Stimulated activated CD4-positive, alpha-beta T cell treated with anti-CD3 and anti-CD28 coated beads, Interleukin-12 subunit alpha, Interleukin-12 subunit beta, amount 100 ng/mL, for 24 hours (primary cell): ENCODE measurements at places on chromosomes 1 and 21.
A peak's percentile ranks its signal among the peaks of the same experiment; 100 is the strongest.

DNA sequence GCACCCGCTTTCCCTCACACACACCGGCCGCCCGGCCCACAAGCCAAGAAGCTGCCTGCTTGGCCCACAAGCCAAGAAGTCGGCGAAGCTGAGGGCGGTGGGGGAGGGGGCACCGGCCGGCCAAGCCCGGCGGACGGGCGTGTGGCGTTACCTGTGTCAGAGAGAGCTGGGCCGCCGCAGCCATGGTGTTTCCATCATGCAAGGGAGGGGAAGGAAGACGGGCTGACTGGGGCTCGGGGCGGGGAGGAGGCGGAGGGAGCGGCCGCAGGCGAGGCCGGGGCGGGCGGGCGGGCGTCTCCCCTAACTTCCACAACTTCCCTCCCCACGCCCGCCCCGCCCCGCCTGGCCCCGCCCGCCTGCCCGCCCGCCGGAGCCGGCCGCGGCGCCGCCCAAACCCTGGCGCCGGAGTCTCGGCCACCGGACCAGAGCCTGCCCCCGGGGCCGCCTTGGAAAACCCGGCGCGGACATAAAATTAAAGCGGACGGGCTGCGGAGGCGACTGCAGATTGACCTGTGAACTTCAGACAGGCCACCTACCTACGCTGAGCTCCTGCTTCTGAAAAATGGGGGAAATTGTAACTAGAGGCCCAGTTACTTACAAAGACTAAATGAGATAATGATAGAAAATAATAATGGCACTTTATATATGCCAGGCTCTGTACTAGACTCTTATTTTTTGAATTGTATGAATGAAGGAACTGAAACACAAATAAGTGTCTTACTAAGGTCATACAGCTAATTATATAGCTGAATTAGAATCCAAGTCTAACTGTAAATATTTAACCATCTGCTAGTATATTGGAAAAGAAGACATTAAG lies at the start of gene EPS15:
Gene EPS15, minus strand, starts transcription at position 219 of the 817 bp plus-strand sequence. Its CDS starts 35 bp downstream, at position 184.
- DNase-seq = peak; percentile 84

DNA sequence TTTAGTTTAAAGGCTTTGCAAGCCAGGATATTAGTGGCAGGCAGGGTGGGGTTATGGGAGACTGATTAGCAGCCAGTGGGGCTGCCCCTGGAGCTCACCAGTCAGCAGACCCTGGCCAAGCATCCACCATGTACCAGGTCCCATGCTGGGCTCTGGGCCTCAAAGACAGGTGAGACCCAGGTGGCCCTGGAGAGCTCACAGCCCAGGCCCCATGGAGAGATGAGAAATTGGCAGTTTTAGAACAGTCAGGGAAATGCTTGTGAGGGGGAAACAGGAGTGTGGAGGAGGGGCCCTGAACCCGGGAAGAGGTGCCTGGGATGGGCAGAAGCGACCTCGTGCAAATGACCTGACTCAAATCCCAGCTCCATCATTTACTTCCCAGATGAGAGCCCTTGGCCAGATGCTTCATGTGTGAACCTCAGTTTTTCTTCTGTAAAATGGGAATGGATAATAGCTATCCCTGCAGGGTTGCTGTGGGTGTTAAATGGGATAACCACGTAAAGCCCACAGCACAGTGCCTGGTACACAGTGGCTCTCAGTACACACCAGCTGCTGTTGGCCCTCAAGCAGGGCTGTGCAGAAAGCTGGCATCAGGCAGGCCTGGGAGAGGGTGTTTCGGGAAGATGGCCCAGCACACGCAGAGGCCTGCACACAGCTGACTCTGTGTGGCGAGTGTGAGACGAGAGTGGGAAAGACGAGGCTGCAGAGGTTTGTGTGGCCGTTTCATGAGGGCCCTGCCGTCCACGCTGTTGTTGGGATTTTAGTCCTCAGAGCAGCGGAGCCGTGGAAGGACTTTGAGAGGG lies 518.5 kb downstream of the PTPRU start:
- DNase-seq = no peak

- no peak for DNase-seq
Measured at GRCh38 chr1:41887365-41887764, 31.4 kb downstream of the HIVEP3 start.

DNA sequence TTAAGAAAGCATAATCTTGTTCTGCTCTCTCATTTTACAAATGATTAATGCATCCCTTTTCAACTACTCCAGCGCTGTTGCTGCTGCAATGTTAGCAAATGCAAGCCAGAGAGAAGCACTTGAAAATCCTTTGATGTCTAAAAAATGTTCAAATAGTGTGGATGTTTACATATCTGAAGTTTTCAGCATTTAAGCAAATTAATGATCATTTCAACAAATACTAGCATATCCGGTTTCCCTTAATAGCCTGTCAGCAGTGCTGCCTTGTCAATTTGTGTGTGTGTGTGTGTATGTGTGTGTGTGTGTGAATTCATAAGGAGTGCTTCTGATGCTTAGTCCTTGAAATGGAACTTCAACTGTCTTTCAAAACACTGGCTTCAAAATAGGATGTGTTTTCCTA lies 48.1 kb upstream of the WNT2B start:
- no peak for DNase-seq

- DNase-seq = no peak
Measured at GRCh38 chr21:35291973-35292627, 243.0 kb upstream of the RUNX1 start.
